EL (cell line): ENCODE measurements at places on chromosomes 1 and 21.

- DNase-seq = no peak
These were observed 150.6 kb upstream of the KCTD3 start for GRCh38 chr1:215416497-215416896.

- DNase-seq = no peak
These were observed 106.5 kb upstream of the SLC2A1 start for GRCh38 chr1:43065191-43065590.

- DNase-seq = no peak
These were observed 648 bp upstream of the DR1 start for GRCh38 chr1:93344886-93345632.

DNA sequence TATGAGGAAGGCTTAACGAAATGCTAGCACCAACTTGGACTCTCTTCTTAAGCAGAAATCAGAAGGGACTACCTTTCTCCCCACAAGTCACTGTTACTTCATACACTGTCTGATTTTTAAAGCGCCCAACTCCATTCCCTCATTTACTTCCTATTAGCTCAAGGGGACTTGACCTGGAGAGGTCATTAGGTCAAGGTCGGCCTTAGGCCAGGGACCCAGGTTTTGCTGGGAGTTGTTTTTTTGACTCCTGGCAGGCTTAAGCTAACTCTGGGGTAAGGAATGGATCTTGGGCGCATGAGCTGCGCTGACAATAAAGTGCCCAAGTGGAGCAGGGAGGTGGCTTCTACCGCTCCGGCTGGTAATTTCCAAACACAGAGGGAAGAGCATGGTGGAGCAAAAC lies 16.8 kb downstream of the ADAR start:
- DNase-seq = no peak

GRCh38 chr1:79912813-79913212 lies 906.3 kb upstream of the ADGRL4 start:
- no peak for DNase-seq

- DNase-seq = no peak
These were observed 77.4 kb downstream of the RUNX1 start for GRCh38 chr21:34971656-34972055.

DNA sequence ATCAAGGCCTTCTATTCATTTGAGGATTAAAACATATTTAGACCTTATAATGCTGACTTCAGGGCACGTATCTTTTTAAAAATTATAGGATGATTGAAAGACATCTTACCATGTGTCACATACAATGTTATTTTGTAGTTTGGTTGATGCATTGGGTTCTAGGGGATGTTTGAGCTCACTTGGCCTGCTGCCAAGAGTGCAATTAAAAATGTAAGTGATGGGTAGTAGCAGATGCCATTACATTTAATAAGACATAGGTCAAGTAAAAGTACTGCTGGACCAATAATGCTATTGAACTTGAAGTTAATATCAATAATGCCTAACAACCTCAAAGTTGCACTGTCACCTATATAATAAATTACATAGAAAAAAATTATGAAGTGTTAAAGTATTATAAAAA lies 616.5 kb upstream of the RGS18 start:
- no peak for DNase-seq

DNA sequence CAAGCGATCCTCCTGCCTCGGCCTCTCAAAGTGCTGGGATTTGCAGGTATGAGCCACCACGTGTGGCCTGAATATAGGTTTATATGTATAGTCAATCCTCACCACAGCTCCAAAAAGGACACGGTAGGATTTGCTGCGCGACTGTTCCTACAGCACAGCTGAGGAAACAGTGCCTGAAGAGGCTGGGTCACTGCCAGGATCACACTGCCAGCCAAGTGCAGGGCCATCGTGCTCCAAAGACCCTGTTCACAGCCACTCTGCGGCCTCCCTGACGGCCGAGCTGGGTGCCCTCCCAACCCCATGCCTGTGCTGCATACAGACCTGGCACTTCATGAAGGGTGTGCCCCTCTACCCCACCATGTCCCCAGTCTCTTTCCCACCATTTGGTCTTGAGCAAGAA lies 71.4 kb downstream of the MRPL37 start:
- DNase-seq = no peak

DNA sequence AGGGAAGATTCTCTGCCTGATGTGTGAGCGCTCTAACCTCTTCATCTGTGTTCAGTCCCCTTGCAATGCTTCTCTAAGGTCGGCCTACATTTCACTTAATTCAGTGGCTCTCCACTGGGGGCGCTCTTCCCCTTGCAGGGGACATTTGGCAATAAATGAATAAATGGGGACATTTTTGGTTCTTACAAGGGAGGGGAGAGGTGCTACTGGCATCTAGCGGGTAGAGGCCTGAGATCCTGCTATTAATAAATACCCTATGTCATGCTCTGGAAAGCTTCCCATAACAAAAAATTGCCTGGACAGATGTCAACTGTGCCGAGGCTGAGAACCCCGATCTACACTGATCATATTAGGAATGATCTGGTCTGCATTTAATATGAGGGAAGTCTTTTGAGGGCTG lies 25.9 kb upstream of the DNAJC11 start:
- peak; percentile 63 for DNase-seq

- DNase-seq = no peak
These were observed 344.7 kb downstream of the DUSP10 start for GRCh38 chr1:221397141-221397540.

DNA sequence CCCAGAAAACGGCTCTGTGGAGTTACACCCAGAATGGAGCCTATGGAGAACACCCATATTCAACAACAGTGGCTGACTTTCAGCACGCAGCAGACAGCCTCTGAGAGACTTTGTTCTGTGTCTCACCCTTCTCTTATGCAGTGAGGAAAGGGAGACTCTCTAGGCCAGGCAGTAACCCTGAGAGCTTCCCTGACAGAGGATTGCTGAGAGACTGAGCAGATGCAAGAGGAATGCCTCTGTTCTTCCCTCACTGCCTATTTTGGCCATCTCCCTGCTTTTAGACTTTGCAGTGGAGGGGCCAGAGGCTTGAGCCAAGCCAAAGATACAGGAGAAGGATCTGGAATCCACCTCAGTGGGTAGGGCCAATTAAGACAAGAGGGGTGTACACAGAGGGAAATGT lies 41.8 kb upstream of the SLC16A1 start:
- no peak for DNase-seq

- DNase-seq = no peak
These were observed 42.6 kb downstream of the UBE2G2 start for GRCh38 chr21:44758781-44759627.

GRCh38 chr1:184365699-184366098 lies 21.1 kb upstream of the C1orf21 start:
- no peak for DNase-seq

DNA sequence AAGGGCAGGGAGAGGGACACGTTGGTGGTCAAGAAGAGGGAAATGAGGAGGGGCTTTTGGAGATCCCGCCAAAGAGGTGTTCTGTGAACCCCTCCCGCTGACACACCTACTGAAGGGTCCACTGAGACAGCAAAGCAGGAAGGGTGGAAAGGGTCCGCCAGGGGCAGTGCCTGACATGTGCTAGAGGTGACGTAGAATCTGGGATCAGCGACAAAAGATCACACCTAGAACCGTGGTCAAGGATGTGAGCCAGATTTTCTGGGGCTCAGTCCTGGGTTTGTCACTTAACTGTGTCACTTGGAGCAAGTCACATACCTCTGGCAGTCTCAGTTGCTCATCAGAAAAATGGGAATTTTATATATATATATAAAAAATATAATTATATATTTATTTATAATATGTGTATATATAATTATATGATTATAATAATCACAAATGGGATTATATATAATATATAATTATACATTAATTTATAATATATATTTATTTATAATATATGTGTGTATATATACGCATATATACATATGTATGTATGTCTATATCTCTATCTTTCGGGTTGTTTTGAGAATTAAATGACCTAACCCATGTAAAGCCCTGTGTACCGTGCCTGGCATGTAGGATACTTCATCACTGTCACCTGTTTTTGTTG lies 35.0 kb upstream of the ATP5PO start:
- no peak for DNase-seq

- peak; percentile 96 for DNase-seq
These were observed 20.6 kb downstream of the ETNK2 start for GRCh38 chr1:204130981-204131892.

GRCh38 chr21:42508371-42508770 lies 5.3 kb upstream of the SLC37A1 start:
- DNase-seq = no peak

DNA sequence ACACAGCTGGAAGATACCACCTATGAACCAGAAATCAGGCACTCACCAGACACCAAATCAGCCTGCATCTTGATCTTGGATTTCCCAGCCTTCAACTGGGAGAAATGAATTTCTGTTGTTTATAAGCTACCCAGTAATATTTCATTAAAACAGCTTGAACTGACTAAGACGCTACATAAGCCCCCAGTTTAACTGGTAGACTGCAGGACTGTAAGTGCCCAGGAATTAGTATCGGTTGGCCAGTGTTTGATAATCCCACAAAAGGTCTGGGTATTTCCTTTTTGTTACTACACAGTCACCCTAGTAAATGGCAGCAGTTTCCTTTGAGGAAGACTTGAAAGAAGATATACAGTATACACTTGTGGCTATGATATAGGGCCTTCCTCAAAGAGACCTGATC lies 7.3 kb upstream of the SLC35D1 start:
- DNase-seq = peak; percentile 17

GRCh38 chr1:171420810-171421209 lies 64.5 kb upstream of the PRRC2C start:
- DNase-seq = no peak

- DNase-seq = no peak
These were observed 18.5 kb downstream of the NPHP4 start for GRCh38 chr1:5973771-5974170.

- peak; percentile 36 for DNase-seq
These were observed 386.4 kb downstream of the HHAT start for GRCh38 chr1:210715072-210715471.

GRCh38 chr1:51488372-51489050 lies 30.6 kb downstream of the EPS15 start:
- peak; percentile 2 for DNase-seq

DNA sequence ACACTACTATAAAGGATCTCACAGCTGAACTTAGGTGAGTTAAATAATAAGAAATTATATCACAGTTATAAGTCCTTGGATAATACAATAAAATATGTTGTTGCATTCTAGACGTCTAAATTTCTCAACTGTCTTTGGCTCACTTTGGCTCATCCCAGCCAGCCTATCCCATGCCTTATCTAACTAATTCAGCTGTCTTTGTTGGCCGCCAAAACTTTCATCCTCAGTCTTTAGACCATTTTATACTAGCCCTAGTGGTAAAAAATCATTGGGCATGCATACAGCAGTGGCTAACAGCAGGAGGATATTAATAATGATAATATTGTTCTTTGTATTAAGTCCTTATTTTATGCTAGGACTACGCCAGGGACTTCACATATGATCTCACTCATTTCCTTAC lies 59.3 kb downstream of the CCDC18 start:
- no peak for DNase-seq

DNA sequence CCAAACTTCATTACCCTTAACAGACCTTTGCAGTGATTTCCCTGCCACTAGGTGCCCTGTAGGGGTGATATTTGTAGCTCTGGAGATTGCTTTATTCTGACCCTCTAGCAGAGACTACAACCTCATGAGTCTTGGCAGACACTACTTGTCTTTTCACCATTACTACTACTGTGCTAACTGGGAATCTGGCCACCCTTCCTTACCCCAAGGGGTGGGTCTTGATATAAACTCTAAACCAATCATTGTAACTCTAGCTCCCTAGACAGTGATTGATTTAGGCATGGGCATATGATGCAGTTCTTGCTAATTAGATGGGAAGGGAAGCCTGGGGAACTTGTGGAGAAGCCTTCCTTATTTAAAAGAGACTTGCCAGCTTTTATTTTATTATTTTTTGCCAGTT lies 3.9 kb downstream of the KPNA6 start:
- no peak for DNase-seq
